ENCODE measurements at places on chromosomes 16 and 17.

GRCh38 chr16:80144191-80144590, 396.6 kb upstream of the DYNLRB2 start:
- DNase-seq: no peak

GRCh38 chr17:34178092-34178491, 77.0 kb upstream of the CCL2 start:
- DNase-seq: no peak

DNA sequence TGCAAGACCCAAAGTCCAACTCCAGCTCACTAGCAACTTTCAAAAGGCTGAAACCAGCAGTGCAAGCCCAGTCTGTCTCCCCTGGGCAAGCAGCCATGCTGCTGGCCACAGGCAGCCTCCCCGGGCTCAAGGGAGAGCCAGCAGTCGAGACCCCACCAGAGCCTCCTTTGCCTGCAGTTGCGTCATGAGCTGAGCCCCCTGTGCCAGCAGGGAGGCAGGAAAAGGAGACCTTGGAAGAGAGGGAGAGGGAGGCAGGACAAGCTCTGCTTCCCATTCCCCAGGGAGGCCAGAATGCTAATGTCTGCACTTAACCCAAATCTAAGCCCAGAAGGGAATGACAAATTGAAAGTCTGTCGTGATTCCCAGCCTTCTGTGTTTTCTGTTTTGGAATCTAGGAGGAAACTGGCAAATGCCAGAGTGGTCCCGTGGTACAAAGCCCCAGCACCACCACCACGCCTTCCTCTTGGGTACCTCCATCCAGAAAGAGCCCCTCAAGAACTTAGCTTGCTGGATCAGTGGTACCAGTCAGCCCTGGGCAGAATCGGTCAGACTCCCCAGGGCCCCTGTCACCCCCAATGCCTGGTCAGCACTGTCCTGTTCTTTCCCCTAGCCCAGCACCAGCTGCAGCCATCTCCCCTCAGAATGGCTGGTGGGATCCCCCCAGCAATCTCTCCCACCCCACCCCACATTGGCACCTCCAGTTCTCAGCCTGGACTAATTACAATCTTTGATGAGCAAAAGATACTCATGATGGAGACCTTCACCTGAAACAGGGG, 99.3 kb upstream of the TNRC6C start:
- no peak for DNase-seq

DNA sequence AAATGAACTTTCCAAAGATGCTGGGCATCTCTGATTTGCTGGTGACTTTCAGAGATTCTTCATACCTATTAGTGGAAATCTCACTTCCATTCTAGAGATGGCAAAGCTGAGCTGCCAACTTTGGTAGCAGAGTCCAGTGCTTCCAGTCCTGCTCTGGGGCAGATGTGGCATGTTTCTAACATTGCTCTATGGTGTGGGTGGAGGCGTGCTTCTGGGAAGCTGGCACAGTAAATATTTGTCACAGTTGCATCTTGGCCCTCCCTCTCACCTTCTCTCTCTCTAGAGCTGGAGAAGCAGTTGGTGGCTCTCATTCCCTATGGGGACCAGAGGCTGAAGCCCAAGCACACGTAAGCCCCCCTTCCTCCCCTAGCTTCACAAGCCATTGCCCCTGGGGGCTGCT, 1.9 kb downstream of the TMEM106A start:
- DNase-seq: no peak

DNA sequence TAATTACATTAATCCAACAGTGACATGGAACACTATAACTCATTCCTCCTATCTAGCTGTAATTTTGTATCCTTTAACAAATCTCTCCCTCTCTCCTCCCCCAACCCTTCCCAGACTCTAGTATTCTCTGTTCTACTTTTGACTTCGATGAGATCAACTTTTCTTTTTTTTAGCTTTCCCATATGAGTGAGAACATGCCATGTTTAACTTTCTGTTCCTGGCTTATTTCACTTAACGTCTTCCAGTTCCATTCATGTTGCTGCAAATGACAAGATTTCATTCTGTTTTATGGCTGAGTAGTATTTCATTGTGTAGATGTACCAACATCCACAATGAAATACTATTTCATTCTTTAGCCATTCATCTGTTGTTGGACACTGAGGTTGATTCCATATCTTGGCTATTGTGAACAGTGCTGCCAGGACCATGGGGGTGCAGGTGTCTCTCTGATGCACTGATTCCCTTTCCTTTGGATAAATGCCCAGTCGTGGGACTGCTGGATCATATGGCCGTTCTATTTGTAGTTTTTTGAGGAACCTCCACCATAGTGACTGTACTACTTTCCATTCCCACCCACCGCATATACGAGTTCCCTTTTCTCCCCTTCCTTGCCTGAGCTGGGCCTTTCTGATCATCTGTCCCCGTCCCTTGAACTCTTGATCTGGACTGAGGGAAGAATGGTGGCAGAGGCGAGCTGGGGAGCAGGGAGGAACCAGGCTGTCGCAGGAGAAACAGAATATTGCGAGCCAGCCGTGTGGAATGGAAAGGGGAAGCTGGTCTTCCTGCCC, 7.7 kb upstream of the CEP295NL start:
- no peak for DNase-seq

DNA sequence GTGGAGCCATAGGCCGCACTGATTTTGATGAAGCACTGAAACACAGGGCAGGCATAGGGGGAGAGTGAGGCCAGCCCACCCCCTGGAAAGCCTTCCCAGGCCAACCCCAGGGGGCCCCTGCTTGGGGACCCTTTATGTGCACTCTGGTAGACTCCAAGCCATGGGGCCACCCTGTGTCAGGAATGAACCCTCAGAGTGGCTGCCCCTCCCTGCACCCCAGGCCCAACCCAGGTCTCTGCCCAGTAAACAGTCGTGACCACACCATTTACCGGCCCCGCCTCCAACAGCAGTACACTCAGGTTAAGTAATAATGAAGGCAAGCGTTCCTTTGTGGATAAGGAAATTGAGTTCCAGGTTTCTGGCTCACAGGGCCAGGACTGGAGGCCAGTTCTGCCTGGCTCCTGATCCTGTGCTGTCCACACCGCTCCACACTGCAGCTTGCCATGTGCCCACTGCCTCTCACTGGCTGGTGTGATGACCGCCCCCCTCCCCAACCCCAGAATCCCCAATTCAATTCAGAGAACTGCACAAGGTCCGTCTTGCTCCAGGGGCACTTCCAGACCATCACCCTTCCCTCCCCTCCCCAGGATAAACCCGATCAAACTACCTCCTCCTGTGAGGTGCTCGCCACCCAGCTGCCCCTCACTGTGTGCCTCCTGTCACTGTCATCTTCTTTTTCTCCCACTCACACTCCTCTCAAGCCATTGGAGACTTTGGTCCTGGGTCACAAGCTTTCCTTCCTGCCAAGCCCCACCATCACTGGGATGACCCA, 13.6 kb downstream of the PIMREG start:
- DNase-seq: no peak

- peak; percentile 10 for DNase-seq
Measured at GRCh38 chr16:67326472-67327309, at the start of the genes KCTD19 and LRRC36. TSS of gene KCTD19 (minus strand) at chr16:67326741. CDS start at chr16:67326707, 34 bp downstream. TSS of gene LRRC36 (plus strand) at chr16:67326815. CDS start at chr16:67326863, 48 bp downstream.

GRCh38 chr16:30076276-30076791, 540 bp downstream of the PPP4C start:
- no peak for DNase-seq

- DNase-seq: no peak
Measured at GRCh38 chr16:50548909-50549560, 839 bp downstream of the NKD1 start.

GRCh38 chr17:18141210-18141803, 32.8 kb downstream of the MYO15A start:
- peak; percentile 23 for DNase-seq

- DNase-seq: no peak
Measured at GRCh38 chr17:57484081-57484666, 227.9 kb downstream of the MSI2 start.

- no peak for DNase-seq
Measured at GRCh38 chr17:82021107-82021899, 1.4 kb downstream of the CENPX start.

GRCh38 chr16:74931445-74931844, 53.5 kb downstream of the WDR59 start:
- no peak for DNase-seq

DNA sequence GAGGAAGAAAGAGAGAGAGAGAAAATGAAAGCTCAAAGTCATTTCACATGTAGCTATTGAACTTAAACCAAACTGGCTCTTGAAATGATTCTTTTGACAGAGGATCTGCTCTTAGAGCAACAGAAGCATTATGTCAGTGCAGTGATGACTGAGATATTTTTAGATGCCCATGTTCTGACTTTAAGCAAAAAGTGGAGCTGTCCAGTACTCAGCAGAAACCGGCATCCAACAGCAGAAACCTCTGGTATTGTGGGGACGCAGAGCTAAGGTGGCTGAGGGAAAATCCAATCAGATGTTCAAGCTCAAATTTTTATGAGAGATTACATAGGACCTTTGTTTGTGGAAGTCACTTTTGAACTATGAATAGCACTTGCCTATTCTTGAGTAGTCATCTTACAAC, 69.8 kb upstream of the ANKFN1 start:
- DNase-seq: no peak

GRCh38 chr16:85296859-85297660, 184.8 kb upstream of the CIBAR2 start:
- peak; percentile 20 for DNase-seq

GRCh38 chr17:50833510-50834428, 1.6 kb upstream of the WFIKKN2 start:
- no peak for DNase-seq

GRCh38 chr16:7517496-7517895, 184.9 kb downstream of the RBFOX1 start:
- no peak for DNase-seq

DNA sequence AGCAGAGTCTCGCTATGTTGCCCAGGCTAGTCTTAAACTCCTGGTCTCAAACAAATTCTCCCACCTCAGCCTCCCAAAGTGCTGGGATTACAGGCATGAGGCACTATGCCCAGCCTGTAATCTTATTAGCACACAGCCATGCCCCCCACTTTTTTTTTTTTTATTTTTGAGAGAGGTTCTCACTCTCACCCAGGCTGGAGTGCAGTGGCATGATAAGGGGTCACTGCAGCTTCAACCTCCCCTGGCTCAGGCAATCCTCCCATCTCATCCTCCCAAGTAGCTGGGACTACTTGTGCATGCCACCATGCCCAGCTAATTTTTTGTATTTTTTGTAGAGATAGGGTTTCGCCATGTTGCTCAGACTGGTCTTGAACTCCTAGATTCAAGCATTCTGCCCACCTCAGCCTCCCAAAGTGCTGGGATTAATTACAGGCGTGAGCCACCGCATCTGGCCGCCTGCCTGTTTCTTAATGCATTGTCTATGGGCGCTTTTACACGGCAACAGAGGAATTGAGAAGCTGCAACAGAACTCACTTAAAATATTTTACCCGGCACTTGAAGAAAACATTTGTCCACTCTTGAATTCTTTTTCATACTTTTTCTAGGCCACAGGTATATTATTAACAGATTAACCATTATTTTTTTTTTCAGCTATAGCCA, 8.8 kb upstream of the CEP20 start:
- DNase-seq: no peak

GRCh38 chr17:65158041-65158440, 20.9 kb downstream of the RGS9 start:
- no peak for DNase-seq

DNA sequence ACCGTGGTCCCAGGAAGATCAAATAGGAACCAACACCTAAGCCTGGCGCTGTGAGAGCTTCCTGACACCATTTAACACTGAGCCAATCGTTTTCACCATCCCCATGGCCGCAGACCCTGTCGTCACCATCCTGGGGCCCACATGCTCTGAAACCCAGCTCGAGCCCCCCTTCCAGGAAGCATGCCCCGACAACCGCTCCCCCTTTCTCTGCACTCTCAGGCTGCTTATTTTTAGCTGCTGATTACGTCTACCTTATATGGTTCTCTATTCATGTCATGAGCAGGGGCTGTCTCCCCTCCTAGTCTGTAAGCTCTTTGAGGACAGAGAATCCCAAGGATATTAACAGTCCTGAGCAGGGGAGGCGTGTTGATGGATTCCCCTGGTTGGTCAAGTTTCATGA, 10.5 kb downstream of the SRL start:
- DNase-seq: no peak

DNA sequence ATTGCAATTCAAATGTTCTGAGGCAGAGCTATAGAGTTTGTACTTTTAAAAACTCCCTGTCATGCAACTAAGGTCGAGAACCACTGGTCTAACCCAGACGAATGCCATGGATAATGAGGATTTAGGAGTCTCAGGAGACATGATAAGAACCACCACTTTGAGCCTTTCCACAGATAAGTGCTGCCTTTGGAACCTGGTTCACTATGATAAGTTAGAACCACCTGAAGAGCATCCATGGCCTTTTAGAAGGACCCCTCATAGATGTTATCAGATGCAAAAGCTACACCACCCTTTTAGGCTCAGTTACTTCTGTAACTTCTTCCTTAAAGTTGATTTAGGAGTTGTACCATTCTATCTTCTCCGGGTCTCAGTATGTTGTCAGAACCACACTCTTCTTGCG, 350.6 kb upstream of the CCL2 start:
- DNase-seq: no peak

- DNase-seq: no peak
Measured at GRCh38 chr17:29612094-29612403, 10.7 kb downstream of the CORO6 start.

- DNase-seq: no peak
Measured at GRCh38 chr16:27515874-27516353, 33.8 kb downstream of the GTF3C1 start.

DNA sequence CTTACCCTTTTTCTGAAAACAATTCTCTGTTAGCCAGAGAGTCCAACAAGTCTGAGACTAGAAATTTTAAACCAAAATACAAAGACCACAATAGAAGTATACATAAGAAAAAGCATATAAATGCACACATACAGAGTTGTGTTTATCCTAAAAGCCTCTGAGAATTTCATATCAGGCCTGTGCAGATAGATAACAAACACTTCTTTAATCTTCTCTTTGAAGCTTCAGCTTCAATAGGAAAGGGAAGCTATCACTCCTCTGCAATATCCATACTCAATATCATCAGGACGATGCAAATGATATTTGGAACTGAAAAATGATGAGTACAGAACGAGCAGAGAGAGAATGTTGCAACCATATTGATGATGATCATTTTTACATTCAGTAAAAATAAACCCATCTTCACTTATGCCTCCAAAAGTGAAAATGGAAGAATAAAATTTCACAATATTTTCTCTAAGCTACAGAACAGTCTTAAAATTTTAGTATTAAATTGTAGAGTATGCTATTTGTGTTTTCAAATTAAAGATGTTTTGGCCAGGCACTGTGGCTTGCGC, 61.6 kb downstream of the SKAP1 start:
- no peak for DNase-seq

DNA sequence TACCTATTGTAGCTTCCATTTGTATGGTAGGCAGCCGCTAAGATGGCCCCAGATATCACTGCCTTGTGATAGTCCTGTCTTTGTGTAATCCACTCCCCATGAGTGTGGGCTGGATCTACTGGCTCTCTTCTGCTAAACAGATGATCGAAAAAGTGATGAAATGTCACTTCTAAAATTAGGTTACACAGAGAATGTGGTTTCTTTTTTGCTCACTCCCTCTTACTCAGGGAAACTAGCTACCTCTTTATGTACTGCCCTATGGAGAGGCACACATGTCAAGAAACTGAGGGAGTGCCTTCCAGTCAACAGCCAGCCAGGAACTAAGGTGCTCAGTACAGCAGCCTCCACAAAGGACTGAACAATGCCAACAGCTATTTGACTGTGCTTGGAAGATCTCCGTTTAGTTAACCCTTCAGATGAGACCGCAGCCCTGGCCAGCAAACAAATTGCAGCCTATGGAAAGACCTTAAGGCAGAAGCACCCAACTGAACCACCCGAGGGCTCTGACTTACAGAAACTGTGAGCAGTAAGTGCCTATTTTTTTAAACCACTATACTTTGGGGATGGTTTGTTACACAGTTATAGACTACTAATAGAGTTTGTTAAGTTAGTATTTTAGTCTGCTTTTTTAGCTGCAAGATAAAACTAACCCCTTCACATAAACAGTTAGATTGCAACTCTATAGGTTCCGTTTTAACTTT, 113.2 kb upstream of the MAF start:
- DNase-seq: no peak

Measured in activated CD4-positive, CD25-positive, alpha-beta regulatory T cell treated with anti-CD3 and anti-CD28 coated beads, Interleukin-2, amount 50 U/mL, for 16 hours (primary cell).